ENCODE measurements at places on chromosomes 13 and 19.

DNA sequence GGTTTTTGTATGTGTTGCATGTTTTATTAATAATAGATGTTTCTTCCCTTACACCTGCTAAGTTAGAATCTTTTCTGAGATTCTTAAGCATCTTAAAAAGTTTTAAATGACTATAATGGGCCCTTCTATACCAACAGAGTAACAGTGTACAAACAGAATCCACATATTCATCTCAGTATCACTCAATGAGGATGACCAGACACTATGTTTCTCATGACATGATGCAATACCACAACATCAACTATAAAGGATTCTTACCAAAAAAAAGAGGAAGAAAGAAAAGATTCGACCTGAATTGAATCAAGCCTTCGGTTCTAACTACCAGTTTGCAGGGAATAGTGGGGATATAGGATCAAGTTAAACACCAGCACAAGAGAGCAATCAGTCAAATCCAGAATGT is 56.5 kb downstream of the INTS6 start:
- DNase-seq = no peak

GRCh38 chr13:93951108-93951507 is 528.4 kb downstream of the DCT start:
- DNase-seq = peak; percentile 28

- peak; percentile 55 for DNase-seq
These were observed 40.8 kb upstream of the ISYNA1 start for GRCh38 chr19:18478545-18479311.

- no peak for DNase-seq
These were observed 16.1 kb upstream of the ZNF274 start for GRCh38 chr19:58166708-58167280.

- no peak for DNase-seq
These were observed 10.2 kb upstream of the CBLC start for GRCh38 chr19:44767295-44768180.

DNA sequence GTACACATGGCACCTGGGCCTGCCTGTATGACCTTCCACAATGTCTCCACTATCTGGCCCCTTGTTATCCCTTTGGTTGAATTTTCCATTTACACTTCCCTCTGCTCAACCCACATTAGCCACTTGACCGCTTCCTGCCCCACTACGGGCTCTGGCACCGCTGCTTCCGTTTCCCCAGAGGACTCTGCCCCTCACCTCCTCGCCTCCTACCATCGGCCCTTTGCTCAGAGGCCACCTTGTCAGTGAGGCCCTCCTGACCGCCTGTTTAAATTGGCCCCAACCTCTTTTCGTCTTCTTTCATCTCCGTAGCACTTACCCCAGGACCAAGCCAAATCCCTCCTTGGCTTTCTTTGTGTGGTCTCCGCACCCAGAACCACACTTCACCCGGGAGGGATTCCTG is 47.4 kb downstream of the SOX1 start:
- DNase-seq = no peak

- no peak for DNase-seq
These were observed 25.7 kb downstream of the PTPRS start for GRCh38 chr19:5314907-5315298.

- DNase-seq = no peak
These were observed 311.3 kb downstream of the ATP8A2 start for GRCh38 chr13:25683056-25683455.

GRCh38 chr13:112624040-112624439 is 36.1 kb upstream of the TUBGCP3 start:
- no peak for DNase-seq

- no peak for DNase-seq
These were observed 7.5 kb downstream of the THAP8 start for GRCh38 chr19:36046443-36047050.

DNA sequence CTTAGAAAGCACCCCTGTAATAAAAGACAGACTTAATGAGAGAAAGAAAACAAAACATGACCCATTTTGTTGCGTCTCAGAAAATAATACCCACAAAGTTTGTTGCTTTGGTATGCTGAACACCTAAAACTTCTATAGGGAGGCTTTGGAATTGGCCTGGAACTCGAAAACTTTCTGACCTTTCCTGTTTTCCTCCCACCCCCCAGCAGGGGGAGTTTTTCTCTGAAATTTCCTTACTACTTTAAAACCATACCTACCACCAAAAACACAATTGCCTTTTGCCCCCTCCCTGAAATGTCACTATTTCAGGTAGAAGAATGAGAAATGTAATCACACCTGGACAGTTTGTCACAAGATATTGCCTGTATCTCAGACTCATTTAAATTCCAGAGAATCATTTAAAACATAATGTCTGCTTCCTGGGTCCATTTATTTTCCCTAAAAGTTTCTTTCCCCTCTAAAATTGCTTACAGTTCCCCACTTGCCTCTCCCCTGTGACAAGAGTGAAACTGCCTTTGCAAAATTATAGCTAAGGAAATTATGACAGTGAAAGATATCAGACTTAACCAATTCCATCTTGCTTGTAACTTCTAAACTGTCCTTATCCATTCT is 2700.2 kb downstream of the PCDH9 start:
- no peak for DNase-seq

- DNase-seq = no peak
These were observed 25.3 kb downstream of the B3GLCT start for GRCh38 chr13:31224963-31225559.

DNA sequence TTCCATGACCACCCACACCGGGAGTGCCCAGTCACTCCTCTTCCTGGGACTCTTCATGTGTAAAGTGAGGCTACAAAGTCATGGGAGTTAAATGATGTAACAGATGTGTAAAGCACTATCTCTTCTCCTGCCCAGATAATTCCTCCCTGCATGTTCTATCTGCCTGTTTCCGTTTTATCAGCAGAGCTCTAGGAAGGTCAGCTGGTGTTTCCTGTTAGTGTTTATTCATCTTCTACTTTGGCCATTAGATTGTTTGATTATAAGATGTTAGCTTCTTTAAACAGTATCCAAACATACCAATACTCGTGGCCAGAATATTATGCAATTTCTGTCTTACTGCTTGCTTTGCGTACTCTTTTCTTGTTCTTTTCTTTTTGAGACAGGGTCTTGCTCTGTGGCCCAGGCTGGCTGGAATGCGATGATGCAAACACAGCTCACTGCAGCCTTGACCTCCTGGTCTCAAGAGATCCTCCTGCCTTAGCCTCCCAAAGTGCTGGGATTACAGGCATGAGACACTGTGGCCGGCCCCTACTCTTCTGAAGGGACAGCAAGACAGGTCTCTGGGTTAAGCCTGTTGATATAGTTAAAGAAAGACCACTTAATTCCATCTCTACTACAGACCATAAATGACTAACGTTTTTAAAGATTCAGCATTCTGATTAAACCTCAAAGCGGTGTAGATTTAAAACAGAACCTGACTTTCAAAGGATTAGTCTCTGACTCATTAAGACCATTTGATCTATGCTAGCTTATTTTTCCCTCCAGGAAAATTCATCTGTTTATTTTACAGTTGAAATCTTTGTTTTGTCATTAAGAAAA is 97.4 kb upstream of the AKAP11 start:
- DNase-seq = no peak

DNA sequence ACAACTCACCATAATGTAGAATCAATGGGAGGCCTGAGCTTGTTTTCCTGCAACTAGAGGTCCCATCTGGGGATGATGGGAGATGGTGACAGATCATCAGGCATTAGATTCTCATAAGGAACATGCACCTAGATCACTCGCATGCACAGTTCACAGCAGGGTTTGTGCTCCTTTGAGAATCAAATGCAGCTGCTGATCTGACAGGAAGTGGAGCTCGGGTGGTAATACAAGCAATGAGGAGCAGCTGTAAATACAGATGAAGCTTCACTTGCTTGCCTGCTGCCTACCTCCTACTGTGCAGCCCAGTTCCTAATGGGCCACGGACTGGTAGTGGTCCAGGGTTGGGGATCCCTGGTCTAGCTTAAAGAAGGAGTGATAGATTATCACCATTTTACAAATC is 33.0 kb downstream of the KPNA3 start:
- no peak for DNase-seq

DNA sequence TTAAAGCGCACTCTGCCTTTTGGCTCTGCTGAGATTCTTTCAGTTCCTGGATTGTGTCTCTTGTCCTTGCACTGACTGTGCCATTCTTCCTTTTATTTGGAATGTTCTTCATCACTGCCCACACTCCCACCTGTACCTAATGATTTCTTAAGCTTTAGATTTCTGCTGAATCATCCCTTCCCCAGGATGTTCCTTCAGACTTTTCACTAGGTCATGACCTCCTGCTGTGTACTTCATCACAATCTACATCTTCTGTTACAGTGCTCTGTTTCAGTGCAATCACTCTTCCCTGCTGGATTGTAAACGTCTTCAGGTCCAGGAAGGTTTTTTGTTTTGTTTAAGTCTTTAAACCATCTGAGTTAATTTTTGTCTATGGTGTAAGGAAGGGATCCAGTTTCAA is 281.0 kb downstream of the ATP8A2 start:
- no peak for DNase-seq

- no peak for DNase-seq
These were observed 1.5 kb upstream of the FTL start for GRCh38 chr19:48963371-48964204.

GRCh38 chr19:38152461-38153379 is 71.3 kb downstream of the DPF1 start:
- peak; percentile 17 for DNase-seq

DNA sequence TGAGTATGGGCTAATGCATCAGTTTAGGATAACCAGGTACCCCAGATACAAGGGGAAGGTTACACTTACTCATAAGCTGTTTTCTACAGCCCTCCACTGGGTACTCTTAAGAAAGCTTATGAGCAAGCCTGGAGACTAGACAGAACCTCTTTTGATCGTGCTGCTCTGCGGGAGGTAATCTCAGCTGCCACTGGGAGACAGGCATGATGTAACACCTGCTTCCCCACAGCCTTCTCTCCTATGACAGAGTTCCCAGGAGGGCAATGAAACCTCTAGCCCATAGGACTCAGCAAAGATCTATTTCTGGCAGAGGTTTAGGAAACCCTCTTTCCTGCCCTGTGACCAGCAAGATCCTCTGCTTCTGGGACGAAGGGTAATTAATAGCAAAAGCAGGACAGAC is 65.6 kb downstream of the WASF3 start:
- no peak for DNase-seq

DNA sequence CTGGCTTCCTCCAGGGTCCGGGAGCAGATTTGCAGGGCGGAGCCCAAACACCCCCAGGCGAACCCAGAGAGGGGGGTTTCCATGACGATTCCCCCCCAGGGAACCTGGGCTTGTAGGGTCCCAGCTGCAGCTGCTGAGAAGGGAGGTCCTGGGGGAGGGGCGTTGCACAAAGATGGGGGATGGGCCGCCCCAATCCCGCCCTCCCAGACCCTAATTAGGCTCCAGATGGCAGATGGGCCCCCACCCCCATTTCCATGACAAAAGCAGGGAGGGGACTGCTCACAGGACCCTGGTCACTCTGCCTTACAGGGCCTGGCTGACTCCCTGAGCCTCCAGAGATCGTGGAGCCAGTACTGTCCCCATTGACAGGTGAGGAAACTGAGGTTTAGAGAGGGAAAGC is 15.2 kb downstream of the ELAVL3 start:
- no peak for DNase-seq

- DNase-seq = no peak
These were observed 233.8 kb downstream of the SLC7A1 start for GRCh38 chr13:29361716-29362115.
